ENCODE measurements at places on chromosomes 16 and 17.

GRCh38 chr17:74214484-74215341 is 1.3 kb downstream of the TTYH2 start:
- H3K27ac ChIP-seq, result peak overlapping the region; percentile 12
- H3K27me3 ChIP-seq, result no peaks in the 10 kb centered on the region
- DNase-seq, result no peak
- peaks cover 3% of the 10 kb centered on the region for H3K36me3 ChIP-seq
- H3K4me3 ChIP-seq, result peak overlapping the region; percentile 52
- peaks cover 37% of the 10 kb centered on the region for H3K4me1 ChIP-seq

- H3K36me3 ChIP-seq, result no peaks in the 10 kb centered on the region
- H3K4me3 ChIP-seq, result no peak overlapping the region
- H3K27ac ChIP-seq, result no peak overlapping the region
- H3K4me1 ChIP-seq, result no peaks in the 10 kb centered on the region
- H3K27me3 ChIP-seq, result no peaks in the 10 kb centered on the region
Observed at GRCh38 chr17:20171741-20172365, 162.7 kb downstream of the SPECC1 start.

DNA sequence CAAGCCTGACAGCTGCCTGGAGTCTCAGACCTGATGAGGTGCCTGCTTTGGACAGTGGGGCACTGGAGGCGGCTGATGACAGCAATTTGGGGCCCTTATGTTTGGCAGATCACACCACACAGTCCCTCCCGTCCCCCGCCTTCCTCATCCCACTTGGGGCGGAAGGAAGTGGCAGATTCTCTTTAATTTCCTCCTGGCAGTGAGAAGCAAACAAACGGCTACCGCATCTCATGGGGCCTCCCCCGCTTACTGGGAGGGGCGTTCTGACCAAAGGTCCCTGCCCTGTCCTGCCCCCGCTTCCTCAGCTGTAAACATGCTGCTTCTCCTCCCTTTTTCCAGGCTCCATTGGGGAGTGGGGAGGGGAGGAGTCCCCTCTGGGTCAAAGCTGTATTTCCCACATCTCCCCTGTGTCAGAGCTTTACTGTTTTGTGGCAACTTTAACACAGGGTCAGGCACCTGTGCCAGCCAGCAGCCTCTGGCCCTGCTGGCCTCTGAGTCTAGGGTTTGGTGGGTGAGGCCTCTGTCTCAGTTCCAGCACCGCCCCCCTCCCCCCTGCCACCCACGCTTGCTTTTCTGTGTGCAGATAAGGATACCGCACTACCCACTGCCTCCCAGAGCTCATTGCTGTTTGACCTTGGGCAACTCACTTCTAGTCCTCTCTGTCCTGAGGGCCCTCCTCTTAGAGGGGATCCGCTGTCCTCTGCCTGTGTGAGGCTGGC is 5.4 kb upstream of the NFATC3 start:
- no peaks in the 10 kb centered on the region for H3K27me3 ChIP-seq
- H3K27ac ChIP-seq, result peak overlapping the region; percentile 79
- DNase-seq, result peak; percentile 82
- no peak overlapping the region for H3K4me3 ChIP-seq

DNA sequence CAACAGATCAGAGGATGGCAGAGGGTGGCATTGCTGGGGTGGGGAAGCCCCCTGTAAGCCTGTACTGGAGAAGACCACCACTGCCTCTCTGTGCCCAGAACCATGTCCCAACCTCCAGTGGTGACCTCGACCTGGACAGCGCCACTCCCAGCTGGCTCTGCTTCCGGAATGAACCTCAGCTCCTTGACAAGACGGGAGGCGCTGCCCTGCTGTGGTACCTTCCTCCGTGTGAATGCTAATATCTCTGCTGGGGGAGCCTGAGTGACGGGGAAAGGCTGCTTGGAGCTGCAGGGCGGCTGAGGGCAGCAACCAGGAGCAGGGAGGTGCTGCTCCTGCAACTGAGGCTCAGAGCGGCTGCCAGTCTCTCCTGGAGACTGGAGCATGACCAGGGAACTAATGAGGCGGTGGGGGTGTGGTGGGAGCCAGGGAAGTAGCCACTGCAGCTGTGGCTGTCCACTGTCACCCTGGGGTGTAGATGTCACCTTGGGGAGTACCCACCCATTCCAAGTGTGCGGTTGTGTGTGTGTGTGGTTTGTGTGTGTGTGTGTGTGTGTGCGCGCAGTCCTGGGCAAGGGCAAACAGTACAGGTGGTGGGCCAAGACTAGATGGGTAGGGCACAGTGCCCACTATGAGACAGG is 6.2 kb downstream of the PRCD start:
- no peak overlapping the region for H3K4me3 ChIP-seq
- peaks cover 48% of the 10 kb centered on the region for H3K4me1 ChIP-seq
- no peaks in the 10 kb centered on the region for H3K27me3 ChIP-seq
- no peaks in the 10 kb centered on the region for H3K36me3 ChIP-seq
- H3K27ac ChIP-seq, result peak overlapping the region; percentile 79

DNA sequence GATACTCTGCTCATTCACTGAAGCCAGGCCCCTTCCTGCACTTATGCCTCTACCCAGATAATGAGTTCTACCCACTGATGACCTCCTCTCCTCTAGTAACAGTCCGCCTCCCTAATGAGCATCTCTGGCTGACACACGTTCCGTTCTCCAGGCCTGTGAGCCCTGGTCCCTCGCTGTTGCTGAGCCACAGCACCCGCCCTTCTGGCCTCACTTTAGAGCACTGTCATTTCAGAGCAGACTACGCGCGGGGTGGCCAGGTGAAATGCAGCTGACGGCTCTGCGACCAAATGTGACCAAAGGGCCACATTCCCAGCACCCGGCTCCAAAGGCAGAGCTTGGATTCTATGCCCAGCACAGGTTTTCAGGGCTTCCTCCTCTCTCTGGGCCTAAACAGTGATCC is 13.8 kb downstream of the PSMD3 start:
- peaks cover 9% of the 10 kb centered on the region for H3K4me1 ChIP-seq
- H3K27me3 ChIP-seq, result no peaks in the 10 kb centered on the region
- H3K4me3 ChIP-seq, result no peak overlapping the region
- H3K27ac ChIP-seq, result no peak overlapping the region
- peaks cover 92% of the 10 kb centered on the region for H3K36me3 ChIP-seq
